ENCODE measurements at places on chromosomes 7 and 10. TPM values are rescaled to one million over a fixed set of nuclear protein-coding genes. Genes with fewer than 3 reads are reported as not detected.

DNA sequence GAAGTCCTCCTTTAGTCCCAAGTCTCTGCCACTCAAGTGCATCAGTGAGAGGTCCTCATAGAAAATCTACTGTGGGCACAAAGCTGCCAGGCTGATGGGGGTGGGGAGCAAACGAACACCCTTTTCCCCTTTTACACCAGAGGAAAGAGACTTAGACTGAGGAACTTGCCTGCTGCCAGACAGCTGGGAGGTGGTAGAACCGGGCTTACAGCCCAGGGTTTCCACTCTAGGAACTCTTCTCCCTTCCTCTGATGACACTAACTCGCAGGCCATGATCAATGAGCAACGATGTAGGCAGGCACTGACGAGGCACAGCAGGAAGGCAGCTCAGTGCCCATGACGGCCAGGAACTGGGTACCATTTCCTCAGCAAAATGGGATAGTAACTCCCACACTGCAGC lies 11.0 kb upstream of the SH2D4B start:
- no peak for DNase-seq

GRCh38 chr7:130893441-130893894 lies 159.5 kb upstream of the KLF14 start:
- DNase-seq, result no peak

- DNase-seq, result no peak
These were observed 79.6 kb upstream of the UCN3 start for GRCh38 chr10:5285186-5285585.

- no peak for DNase-seq
These were observed 98.1 kb upstream of the RSU1 start for GRCh38 chr10:16915300-16915699.

DNA sequence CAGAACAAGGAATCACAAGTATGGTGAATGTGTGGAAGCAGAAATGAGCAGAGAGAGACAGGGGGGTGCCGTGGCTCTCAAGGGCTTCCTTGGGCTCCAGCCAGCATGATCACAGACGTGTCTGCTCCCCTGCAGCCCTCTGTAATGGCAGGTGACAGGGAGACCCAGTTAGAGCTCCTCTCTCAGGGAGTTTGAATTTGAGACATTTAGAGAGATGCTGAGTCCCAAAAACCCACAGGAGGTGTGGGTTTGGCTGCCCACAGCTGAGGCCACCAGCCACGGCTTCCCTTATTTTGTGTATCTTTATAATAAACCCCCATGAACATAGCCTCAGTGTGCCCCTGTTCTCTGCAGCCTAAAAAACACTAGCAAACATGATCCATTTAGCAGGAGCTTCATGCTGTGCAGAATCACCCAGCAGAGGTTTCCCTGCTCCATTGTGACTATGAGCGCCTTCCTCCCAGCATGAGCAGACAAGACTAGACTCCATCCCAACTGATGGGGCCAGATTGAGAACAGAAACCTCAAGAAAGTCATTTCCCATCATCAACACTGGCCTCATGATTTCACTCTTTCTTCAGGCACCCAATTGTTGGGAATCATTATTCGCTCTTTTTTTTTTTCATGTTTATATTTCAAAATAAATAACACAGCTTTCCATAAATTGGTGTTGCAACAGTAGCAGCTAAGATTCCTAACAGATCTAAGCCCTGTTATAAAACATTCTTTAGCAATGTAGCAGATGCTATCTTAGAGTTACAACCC lies 13.4 kb downstream of the NOD1 start:
- no peak for DNase-seq

GRCh38 chr10:33478089-33478674 lies 143.7 kb upstream of the NRP1 start:
- DNase-seq, result no peak

DNA sequence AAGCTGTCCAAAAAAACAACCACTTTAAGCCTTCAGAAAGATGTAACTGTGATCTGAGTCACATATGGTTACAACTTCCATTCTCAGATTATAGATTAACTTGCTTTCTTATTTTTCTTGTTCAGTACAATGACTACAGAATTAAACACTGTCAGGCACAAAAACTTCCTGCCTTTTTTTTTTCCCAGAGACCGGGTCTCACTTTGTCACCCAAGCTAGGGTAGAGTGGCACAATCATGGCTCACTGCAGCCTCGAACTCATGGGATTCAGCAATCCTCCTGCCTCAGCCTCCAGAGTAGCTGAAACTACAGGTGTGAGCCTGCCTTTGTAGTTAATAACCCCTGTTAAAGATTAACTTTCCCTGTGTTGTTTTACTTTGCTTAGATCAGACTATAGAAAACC lies 163.2 kb downstream of the AVL9 start:
- DNase-seq, result no peak

GRCh38 chr10:26799342-26799741 lies 61.4 kb downstream of the ABI1 start:
- no peak for DNase-seq

DNA sequence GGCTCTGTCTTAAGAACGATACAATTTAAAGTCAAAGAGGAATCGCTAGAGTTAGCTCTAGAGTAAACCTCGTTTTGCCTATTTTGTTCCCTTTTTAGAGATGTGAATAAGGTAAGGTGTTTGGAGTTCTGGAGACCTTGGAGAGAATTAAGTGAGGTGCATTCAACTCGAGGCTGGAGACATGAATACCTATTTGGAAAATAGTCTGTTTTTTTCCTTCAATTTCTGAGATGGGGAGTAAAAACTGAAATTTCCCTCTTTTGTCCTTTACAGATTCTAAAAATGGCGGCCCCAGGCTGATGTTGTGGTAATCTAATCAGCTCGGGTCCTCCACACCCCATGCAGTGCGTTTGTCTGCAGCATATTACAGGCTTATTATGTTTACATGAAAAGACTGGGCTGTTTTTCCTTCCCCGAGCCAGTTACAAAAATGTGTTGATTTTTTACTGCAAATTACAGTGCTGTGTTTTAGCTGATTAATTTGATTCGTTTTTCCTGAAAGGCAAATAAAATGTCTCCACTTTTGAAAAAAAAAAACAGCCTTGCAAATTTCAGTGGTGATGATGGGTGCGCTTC lies 1.5 kb downstream of the KMT2E start:
- no peak for DNase-seq

- DNase-seq, result no peak
These were observed 35.4 kb upstream of the TECTB start for GRCh38 chr10:112247791-112248190.

DNA sequence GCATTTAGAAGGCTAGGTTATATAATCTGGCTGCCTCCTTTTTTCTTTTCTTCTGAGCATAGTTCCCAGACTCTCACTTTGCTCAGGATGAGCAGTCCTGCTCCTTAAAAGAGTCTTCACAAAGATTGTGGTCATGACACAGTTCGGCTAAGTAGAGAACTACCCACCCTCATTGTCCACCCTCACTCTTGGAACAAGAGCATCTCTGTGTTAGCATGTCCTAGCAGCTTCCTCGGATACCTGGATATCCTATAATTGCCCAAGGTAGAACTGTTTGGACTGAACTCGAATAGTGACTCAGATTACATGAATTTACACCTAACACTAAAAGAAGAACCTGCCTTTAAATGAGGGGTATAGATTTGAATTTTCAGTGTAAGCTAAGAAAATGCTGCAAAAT lies 572.0 kb downstream of the SUGCT start:
- DNase-seq, result no peak

DNA sequence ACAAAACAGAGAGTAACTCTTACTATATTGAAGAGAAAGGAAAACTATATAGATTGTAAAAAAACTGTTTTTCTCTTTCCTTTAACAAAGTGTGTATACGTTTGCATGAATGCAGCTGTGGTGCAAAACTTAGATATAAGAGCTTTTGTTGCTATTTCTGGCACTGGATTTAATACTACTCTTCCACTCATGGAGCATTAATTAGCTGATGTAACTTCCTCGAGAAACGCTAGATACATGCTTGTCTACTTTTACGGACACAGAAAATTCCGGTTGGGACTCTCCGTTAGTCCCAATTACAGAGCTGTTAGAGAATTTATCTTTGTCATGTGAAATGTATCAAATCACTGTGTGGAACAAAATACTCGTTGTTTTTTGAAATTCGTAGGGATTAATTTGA lies 135.5 kb downstream of the ZNF22 start:
- DNase-seq, result no peak

- DNase-seq, result no peak
These were observed 291.9 kb downstream of the DOCK4 start for GRCh38 chr7:111914291-111914690.

CLCN1 gene
- 0.13 TPM for total RNA-seq

CALML3 gene
- total RNA-seq, result 799 TPM

GPC2 gene
- 0.83 TPM for total RNA-seq

CYP2C19 gene
- 4.0 TPM for total RNA-seq

PRKG1 gene
- total RNA-seq, result 2.5 TPM

C10orf62 gene
- not detected for total RNA-seq

INA gene
- 2.5 TPM for total RNA-seq

All from esophagus squamous epithelium (tissue), 5 donors.